ENCODE measurements at places on chromosomes 13 and 19.

DNA sequence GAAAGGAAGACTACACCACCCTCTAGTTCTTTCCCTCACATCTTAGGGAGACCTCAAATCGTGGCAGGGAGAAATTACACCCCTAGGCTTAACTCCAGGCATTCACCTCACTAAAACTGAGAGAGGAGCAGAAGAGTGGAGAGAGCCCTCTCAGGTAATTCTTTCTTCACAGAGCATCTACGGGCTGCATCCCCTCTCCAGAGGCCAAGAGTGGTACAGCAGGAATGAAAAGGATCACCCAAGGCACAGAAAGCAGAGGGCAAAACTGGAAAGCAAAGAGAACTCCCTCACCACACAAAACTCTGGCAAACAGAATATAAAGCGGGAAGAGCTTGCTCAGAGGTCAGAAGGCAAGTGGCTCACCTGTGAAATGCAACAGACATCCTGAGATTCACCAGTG is 661.2 kb downstream of the TBC1D4 start:
- no peak for DNase-seq

DNA sequence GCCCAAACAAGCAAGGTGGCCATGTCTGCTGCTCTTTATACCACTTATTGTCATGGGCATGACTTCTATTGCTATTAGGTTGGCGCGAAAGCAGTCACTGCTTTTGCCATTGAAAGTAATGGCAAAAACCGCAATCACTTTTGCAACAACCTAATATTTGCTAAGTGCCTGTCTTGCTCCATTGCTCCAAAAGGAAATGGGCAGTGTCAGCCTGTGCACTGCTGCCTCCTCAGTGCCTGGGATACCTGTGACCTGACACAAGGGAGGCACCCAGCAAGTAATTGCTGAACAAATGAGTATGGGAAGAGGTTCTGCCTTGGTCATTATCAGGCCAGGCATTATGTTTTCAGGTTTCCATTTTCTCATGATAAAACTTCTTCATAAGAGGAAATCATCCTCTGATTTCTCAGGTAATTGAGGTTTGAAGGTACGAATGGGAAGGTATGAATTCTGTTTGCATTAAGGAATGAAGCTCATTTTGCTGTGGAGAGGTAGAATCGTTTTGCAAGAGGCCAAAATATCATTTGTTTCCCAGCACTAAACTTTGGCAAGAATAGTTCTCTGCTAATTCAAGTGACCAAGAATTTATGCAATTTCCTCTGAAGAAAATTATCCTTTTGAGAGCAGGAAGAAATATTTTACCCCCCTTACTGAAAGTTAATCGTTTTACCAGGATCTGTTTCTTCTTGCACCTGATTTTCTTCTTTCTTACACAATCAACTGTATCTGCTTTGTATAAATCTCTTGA is 128.4 kb upstream of the SPRY2 start:
- DNase-seq, result no peak

GRCh38 chr13:105410602-105411001 is 1124.9 kb downstream of the EFNB2 start:
- DNase-seq, result peak; percentile 1

DNA sequence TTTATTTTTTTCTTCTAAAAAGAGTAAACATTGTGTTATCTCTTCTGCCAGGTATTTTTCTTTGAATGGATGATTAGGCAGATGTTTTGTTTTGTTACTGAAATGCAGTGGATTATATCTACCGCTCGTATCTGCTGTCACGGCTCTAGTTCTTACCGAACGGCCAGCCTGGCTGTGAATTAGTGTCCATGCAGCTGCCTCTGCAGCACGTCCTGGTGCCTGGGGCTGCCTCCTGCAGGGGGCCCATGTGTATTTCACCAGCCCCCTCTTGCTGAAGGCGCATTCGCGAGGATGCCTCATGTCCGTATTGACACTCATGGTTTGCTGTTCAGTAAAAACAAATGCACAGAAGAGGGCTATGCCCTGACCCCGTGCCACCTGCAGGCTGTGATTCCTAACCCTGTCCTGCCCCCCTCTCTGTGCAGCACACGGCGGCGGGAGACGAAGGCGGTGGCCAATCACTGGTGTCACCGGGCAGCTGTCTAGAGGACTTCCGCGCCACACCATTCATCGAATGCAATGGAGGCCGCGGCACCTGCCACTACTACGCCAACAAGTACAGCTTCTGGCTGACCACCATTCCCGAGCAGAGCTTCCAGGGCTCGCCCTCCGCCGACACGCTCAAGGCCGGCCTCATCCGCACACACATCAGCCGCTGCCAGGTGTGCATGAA is 49.9 kb downstream of the RAB20 start:
- no peak for DNase-seq

GRCh38 chr13:22102271-22102670 is 431.4 kb downstream of the FGF9 start:
- DNase-seq, result no peak

DNA sequence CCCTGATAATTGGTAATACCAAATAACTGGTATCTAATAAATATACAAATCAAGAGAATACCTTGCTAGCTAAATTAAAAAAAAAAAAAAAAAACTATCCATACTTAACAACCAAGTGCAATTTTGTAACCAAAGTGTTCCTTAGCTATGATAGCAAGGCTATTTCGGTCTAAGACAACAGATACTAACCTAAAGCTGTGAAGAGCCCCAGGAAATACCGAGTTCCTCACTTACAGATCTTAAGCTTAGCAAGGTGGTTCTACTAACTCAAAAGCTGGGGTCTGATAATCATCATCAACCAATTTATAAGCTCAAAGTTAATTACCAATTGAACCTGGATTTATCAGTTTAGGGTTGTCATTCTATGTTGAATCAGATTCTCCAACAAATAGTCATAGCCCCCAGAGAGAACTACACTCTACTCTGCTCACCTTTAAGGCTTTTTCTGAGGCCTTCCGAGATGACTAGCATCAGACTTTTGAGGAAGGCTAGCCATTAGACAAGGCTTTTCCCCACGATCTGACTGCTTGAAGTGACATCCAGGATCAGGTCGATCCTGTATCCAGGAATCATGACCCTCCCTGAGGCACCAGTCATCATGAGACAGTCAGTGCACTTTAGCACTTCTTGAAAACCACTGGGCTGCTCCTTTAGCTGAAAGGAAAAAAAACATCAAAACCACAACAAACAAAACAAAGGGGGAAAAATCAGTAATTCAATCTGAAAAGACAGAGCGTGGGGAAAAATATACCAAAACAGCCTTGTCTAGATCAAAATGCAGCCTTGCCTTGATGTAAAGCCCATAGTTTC is 31.9 kb downstream of the INTS6 start:
- no peak for DNase-seq

DNA sequence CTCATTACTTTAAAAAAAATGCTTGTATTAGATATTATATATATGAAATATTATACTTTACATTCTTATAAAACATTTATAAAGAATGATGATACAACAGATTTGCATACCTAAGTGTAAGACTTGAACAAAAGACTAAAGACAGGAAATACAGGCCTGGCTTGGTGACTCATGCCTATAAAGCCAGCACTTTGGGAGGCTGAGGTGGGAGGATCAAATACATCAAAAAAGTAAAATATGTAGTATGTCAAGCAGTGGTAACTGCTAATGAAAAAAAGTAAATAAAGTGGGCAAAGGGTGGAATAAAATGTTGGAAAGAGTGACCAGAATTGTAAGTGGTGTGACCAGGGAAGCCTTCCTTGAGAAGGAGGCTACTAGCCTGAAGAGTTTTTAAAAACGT is 133.7 kb downstream of the GGACT start:
- no peak for DNase-seq

DNA sequence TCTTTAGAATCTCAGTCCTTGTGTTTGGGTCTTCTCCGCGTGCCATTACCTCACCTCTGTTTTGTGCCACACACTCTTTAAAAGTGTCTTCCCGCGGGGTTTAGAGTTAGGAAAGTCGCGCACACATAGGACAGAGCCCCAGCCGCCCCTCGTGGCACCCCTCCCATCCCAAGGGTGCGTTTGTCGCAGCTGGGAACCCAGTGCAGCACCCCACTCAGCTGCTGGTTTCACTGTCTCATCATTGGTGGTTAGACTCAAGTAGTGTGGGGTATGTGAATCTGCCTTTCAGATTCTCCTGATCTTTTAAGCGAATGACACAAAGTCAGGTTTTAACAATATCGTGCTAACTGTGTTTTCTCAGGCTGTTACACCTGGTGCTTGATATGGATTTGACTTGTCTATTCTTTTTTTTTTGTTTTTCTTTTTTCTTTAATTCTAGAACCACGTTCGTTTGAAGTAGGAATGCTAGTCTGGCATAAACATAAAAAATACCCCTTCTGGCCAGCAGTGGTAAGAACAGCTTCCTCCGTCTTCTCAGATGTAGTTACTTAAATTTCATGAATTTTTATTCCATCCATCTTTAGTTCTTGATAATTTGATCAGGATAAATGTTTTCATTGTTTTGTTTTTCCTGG is 19.5 kb upstream of the NDUFS7 start:
- DNase-seq, result no peak

DNA sequence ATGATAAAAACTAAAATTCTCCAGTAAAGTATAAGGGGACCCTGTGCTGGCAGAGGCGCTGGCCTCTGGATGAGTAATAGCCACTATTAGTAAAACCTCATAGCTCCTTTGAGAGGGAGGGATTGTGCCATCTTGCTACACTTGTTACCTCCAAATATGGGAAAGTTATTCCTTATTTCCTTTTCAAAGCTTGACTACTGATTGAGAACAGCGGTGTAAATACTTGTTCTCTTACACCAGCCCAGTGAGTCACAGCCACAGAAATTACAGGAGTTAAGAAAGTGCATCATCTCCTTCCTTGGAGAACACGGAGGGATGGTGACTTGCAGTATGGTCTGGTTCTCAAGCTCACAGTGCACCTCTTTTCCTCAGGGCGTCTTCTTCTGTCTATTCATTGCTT is 379.0 kb downstream of the EFNB2 start:
- no peak for DNase-seq

DNA sequence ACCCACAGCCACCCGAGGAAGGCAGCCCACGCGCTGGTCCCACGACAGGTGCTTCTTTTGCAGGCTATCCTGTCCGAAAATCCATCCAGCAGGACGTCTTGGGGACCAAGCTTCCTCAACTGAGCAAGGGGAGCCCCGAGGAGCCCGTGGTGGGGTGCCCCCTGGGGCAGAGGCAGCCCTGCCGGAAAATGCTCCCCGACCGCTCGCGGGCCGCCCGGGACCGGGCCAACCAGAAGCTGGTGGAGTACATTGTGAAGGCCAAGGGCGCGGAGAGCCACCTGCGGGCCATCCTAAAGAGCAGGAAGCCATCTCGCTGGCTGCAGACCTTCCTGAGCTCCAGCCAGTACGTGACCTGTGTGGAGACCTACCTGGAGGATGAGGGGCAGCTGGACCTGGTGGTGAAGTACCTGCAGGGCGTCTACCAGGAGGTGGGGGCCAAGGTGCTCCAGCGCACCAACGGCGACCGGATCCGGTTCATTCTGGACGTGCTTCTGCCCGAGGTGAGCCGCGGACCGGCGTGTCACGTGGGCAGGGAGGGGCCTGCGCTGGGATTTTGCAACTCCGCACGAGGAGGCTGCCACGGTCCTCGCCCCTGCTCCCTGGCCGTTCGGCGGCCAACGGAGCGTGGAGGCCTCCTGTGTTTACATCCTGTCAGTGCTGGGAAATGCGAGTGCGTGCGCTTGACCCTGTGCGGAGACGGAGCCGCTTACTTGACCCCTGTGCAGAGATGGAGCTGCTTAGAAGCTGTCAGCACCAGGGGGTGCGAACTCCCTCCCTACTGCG is 12.9 kb upstream of the NDUFS7 start:
- no peak for DNase-seq

GRCh38 chr13:75357576-75358289 is 124.2 kb downstream of the TBC1D4 start:
- peak; percentile 28 for DNase-seq

GRCh38 chr13:30346789-30347167 is 39.4 kb upstream of the KATNAL1 start:
- no peak for DNase-seq

DNA sequence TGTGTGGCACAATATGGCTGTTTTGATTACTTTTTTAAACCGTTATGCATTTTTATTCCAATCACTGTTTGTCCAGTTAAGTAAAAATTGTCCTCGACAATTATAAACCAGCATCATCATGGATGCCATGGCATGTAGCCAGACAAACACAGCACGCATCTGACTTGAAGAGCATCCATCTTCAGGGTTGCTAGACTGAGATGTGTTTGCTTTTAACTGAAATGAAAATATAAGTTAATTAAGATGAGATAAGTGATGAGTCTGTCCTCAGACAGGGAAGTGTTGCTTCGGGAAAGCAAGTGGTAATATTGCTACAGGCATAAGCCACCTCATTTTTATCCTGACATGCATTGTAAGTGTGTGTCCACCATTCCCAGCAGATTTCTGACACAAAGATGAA is 92.8 kb upstream of the TPP2 start:
- no peak for DNase-seq

- no peak for DNase-seq
Measured at GRCh38 chr19:52946322-52947310, 16.1 kb downstream of the ZNF816 start.

GRCh38 chr19:31389874-31390273 is 40.6 kb upstream of the TSHZ3 start:
- DNase-seq, result no peak

GRCh38 chr19:751501-752341 is 809 bp downstream of the MISP start:
- DNase-seq, result no peak

GRCh38 chr13:94703721-94704314 is 8.5 kb downstream of the SOX21 start:
- no peak for DNase-seq

DNA sequence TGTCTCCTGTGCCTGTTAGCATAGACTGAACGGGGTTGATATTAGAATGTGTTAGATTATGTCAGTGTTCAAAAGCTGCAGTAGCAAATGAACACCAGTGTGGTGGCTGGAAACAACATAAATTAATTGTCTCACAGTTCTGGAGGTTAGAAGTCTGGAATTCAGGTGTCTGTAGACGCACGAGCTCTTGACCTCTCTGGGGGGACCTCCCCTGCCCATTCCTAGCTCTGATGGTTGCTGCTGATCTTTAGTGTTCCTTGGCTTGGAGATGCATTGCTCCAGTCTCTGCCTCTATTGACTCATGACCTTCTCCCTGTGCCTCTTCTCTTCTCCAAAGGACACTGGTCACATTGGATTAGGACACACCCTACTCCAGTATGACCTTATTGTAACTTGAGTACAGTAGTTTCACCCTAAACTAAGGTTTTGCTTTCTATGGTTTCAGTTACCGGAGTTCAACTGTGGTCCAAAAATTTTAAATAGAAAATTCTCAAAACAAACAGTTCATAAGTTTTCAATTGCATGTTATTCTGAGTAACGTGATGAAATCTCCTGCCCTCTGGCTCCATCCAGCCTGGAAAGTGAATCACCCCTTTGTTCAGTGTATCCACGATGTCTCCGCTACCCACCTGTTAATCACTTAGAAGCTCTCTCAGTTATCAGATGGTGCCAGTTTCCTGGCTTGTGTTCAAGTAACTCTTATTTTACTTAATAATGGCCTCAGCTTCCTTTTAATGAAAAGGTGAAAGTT is 273.2 kb downstream of the MYO16 start:
- DNase-seq, result no peak

- no peak for DNase-seq
Measured at GRCh38 chr13:59801107-59801880, 362.4 kb downstream of the DIAPH3 start.

GRCh38 chr19:33413868-33414666 is 40.6 kb downstream of the CEBPG start:
- no peak for DNase-seq
